Ovary (tissue), 10 donors: ENCODE measurements at places on chromosomes 4 and X.

- peak; percentile 12 for DNase-seq
These were observed 130.1 kb upstream of the TECRL start for GRCh38 chr4:64539234-64539849.

- DNase-seq, result no peak
These were observed 221.7 kb downstream of the BCOR start for GRCh38 chrX:39875834-39876628.

GRCh38 chr4:107098401-107098800 is 62.3 kb upstream of the DKK2 start:
- DNase-seq, result no peak

DNA sequence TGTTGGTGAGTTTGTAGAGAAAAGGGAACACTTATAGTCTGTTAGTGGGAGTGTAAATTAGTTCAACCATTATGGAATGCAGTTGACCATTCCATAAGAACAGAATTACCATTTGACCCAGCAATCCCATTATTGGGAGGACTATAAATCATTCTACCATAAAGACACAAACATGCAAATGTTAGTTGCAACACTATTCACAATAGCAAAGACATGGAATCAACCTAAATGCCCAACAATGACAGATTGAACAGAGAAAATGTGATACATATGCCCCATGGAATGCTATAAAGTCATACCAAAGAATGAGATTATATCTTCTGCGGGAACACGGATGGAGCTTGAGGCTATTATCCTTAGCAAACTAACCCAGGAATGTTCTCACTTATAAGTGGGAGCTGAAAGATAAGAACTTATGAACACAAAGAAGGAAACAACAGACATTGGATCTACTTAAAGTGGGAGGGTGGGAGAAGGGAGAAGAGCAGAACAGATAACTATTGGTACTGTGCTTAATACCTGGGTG is 1819.2 kb upstream of the ADGRL3 start:
- no peak for DNase-seq

- no peak for DNase-seq
These were observed 69.6 kb downstream of the AGTR2 start for GRCh38 chrX:116239944-116240840.

GRCh38 chrX:113833096-113834055 is 750.5 kb upstream of the HTR2C start:
- DNase-seq, result no peak

DNA sequence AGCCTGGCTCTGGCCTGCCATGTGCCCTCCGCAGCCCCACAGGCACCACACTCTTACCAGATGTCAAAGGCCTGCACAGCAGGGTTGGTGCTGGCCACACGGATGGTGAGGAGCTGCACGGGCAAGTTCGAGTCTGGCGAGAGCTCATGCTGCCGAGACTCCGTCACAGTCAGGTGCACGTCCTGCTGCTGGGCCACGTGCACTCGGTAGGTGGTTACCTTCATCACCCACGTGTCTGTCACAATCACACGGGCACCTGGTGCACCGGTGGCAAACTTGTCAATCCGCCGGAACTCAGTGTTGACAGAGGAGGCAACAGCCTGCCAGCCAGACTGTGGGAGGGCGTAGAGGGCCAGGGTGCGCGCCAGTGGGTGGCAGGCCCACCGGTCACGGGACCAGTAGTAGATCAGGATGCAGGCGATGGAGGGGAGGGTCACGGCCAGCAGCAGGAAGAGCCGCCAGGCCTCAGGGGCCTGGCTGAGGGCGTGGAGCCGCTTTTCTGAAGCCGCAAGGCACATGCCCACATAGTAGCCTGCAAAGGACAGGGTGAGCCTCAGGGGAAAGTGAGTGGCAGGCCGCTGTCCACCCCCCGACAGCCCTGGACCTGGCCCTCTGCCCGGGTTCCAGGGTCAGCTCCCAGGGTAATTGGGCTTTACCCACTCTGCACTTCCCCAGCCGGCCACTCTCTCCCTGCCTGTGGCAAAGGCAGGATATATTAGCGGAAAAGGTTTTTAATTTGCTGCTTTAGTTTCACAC is 2.9 kb downstream of the TMEM129 start:
- DNase-seq, result peak; percentile 14

DNA sequence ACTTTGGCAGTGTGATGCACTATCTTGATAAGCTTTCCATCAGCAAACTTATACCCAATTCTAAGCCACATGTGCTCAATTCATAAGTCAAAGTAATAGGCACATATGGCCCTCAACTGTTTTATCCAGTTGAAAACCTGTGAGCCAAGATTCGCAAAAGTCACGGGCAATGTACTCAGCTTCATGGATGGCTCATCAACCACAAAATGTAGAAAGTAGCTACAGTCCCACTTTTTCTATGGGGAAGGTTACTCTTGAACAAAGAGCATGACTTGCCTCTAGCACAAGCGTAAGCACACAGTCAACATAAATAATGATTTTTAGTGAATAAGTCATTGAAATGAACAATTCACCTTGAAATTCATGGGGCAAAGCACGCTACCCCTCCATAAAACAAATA is 25.1 kb upstream of the DDX53 start:
- no peak for DNase-seq

GRCh38 chr4:145069361-145069760 is 28.6 kb downstream of the ANAPC10 start:
- DNase-seq, result no peak

GRCh38 chrX:26522501-26522900 is 306.5 kb downstream of the MAGEB5 start:
- DNase-seq, result no peak

DNA sequence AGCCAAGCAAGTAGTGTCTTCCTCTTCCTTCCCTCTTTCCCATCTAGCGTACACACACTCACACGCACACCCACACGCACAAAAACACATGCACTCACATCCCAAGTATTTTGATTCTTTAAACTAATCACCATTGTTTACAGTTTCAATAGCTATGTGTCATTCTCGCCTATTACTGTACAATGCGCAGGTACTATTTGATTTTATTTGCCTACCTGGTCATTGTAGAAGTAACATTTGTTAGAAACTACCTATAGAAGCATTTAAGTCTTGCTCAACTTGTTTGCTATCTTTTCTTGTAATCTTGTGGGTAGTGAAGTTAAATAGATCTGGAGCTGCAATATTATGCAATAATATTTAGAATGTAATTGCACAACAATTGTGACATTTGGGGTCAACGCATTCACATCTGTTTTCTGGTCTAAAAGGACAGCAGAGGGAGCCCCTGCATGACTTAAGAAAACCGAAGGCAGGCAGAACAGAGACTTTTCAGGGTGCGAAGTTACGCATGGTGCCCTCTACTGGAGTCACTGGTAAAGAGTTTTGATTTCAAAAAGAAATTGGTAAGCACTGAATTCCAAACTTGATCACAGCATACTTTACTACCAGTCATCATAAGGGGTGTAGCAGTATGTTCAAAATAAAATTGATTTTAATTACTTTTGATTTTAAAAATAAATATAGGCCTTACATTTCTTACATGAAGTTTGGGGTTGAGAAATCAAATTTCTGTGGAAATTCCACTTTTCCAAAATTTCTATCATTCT is 503.3 kb upstream of the FAM241A start:
- DNase-seq, result no peak

DNA sequence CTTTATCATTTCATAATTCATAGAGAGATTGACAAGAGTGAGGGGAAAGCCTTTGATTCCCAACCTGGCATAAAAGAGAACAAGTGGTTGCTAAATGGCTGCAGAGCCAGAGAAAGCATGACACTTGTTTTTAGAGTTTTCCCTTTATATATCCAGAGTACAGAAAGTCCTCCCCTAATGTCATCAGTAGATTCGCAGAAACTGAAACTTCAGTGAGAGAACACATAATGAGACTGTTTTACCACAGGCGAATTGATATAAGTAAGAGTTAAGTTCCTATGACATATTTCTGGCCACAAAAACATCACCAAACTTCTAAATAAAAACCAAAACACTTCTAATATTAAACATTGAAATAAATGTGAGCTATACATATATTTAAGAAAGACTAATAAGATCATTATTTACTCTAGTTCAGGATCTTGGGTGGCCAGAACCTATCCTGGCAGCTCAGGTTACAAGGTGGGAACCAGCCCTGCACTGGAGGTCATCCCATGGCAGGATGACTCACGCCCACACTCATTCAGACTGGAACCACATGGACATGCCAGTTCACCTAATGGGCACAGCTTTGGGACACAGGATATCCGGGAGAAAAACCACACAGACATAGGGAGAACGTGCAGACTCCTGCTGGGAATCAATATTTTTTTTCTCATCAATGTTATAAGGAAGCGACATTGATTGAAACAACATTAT is 35.5 kb downstream of the NWD2 start:
- DNase-seq, result no peak

DNA sequence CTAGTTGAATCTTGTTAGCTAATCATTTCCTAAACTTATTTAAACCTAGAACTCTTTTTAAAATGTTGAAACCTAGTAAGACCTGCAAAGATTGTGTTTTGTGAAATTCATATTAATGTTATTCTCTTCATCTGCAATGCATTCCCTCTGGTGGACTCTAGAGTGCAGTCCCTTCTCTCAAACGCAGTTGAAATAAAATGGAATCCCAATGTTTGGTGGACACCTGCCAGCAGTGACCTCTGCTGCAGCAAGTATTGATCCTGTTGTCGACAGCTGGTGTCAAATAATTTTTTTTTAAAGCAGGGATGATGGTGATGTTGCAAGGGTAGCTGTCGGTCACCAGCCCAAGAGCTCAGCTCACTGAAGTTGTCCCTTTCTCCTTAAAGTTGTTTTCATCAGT is 492.0 kb downstream of the ZIC3 start:
- DNase-seq, result no peak

- no peak for DNase-seq
These were observed 207.1 kb downstream of the TRAM1L1 start for GRCh38 chr4:116878280-116878679.

- no peak for DNase-seq
These were observed 87.2 kb downstream of the HS3ST1 start for GRCh38 chr4:11341337-11342043.

DNA sequence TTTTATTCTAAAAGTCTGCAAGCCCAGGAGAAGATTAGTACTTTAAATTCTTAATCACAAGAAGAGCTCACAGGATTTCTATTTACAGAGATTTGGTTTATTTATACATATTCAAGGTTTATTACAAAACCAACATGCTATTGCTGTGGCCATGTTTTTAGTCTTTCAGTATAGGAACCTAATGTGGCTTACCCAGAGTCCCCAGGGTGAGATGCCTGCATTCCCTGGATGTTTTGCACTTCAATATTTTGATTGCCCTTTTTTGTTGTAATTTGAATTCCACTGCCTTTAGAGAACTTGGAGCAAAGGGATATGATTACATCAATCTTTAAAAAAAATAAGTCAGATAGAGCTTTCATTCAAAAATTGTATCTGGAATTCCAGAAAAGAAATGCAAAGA is 146.0 kb upstream of the FRMPD4 start:
- DNase-seq, result no peak
